ENCODE measurements at places on chromosomes 4 and X. TPM values are rescaled to one million over a fixed set of nuclear protein-coding genes. Genes with fewer than 3 reads are reported as not detected.
A peak's percentile ranks its signal among the peaks of the same experiment; 100 is the strongest.

Gene TCEAL9
- 1.1 TPM for total RNA-seq

Gene ATP2B3
- not detected for total RNA-seq

Gene SPARCL1
- total RNA-seq, result not detected

GRCh38 chr4:156628858-156629257 lies 342.7 kb downstream of the PDGFC start:
- H3K4me3 ChIP-seq, result no peak overlapping the region
- no peaks in the 10 kb centered on the region for H3K27me3 ChIP-seq
- no peaks in the 10 kb centered on the region for H3K4me1 ChIP-seq
- DNase-seq, result no peak
- no peak overlapping the region for H3K27ac ChIP-seq
- no peaks in the 10 kb centered on the region for H3K36me3 ChIP-seq

DNA sequence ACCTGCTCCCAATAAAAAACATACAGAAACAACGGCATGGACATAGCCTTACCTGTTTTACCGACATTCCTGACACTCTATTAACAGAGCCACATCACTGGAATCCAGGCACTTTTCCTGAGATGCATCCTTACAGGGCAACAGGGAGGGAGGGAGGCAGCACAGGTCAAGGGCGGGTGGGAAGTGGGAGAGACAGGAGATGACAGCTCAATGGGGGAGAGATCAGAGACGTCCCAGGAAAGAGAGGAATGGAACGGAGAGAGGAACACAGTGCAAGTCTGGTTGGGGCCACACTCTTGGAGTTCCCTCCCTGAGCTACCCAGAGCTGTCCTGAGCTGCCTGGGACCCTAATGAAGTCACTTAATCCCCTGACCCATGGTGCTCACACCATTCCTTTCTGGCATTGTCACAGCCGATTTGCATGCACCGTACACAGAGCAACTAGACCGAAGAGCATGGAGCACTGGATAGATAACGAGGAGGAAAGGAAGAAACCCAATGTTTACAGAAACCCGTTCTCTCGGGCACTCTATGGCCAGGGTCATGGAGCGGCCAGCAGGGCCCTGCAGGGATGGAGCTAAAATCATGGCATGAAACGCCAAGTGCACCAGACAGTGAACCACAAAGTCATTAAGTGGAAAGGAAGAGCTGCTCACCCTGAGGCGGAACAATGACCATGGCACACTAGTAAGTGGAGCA lies 93.1 kb downstream of the NSUN7 start:
- no peaks in the 10 kb centered on the region for H3K4me1 ChIP-seq
- no peak overlapping the region for H3K4me3 ChIP-seq
- no peaks in the 10 kb centered on the region for H3K36me3 ChIP-seq
- no peaks in the 10 kb centered on the region for H3K27me3 ChIP-seq

DNA sequence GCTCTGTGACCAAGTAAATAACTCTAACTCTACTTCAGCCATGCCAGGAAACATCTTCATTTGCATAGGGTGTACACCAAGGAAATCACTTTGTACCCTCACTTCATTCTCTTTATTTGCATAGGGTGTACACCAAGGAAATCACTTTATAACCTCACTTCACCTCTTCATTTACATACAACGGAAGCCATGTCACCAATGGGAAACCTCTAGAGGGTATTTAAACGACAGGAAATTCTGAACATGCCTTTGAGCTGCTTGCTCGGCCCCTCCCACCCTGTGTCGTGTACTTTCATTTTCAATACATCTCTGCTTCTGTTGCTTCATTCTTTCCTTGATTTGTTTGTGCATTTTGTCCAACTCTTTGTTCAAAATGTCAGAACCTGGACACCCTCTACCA lies 848.1 kb upstream of the FRG1 start:
- no peaks in the 10 kb centered on the region for H3K36me3 ChIP-seq
- no peak overlapping the region for H3K27ac ChIP-seq
- H3K4me1 ChIP-seq, result no peaks in the 10 kb centered on the region
- H3K27me3 ChIP-seq, result no peaks in the 10 kb centered on the region
- no peak overlapping the region for H3K4me3 ChIP-seq
- DNase-seq, result no peak

GRCh38 chr4:122776916-122777315 lies 44.4 kb downstream of the BBS12 start:
- no peaks in the 10 kb centered on the region for H3K27me3 ChIP-seq
- no peaks in the 10 kb centered on the region for H3K4me1 ChIP-seq
- no peaks in the 10 kb centered on the region for H3K36me3 ChIP-seq
- no peak overlapping the region for H3K27ac ChIP-seq
- H3K4me3 ChIP-seq, result no peak overlapping the region

- no peak overlapping the region for H3K4me3 ChIP-seq
- no peak for DNase-seq
- H3K36me3 ChIP-seq, result no peaks in the 10 kb centered on the region
- H3K4me1 ChIP-seq, result no peaks in the 10 kb centered on the region
- H3K27me3 ChIP-seq, result no peaks in the 10 kb centered on the region
- no peak overlapping the region for H3K27ac ChIP-seq
These were observed 565.2 kb downstream of the PCDH18 start for GRCh38 chr4:136967069-136967468.

- no peaks in the 10 kb centered on the region for H3K27me3 ChIP-seq
- H3K27ac ChIP-seq, result no peak overlapping the region
- no peak overlapping the region for H3K4me3 ChIP-seq
These were observed 567.4 kb downstream of the INPP4B start for GRCh38 chr4:142278663-142279062.

DNA sequence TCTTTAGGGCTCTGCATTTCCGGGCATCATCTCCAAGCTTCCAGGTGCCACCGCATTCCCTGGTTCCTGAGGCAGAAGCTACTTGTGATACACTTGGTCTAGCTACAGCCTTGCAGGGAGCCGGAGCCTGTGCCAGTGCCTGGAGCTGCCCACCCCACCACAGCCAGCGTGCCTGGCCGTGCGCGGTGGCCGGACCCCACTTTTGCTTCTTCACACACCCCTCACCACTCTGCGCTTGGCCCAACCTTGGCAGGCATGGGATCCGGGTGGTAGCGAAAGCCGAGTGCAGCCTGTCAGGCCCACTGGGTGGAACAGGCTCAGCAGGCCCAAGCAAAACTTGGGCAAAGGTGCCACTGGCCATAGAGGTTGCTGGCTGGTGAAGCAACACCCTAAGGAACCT lies 823.7 kb downstream of the GLUD2 start:
- no peaks in the 10 kb centered on the region for H3K4me1 ChIP-seq
- H3K4me3 ChIP-seq, result no peak overlapping the region
- no peaks in the 10 kb centered on the region for H3K36me3 ChIP-seq
- no peak for DNase-seq

GRCh38 chrX:155880586-155881157 lies 473 bp upstream of the VAMP7 start:
- H3K4me1 ChIP-seq, result peaks cover 5% of the 10 kb centered on the region
- peak overlapping the region; percentile 78 for H3K27ac ChIP-seq
- no peak for DNase-seq
- H3K36me3 ChIP-seq, result no peaks in the 10 kb centered on the region
